ENCODE measurements at places on chromosomes 11 and 22.

DNA sequence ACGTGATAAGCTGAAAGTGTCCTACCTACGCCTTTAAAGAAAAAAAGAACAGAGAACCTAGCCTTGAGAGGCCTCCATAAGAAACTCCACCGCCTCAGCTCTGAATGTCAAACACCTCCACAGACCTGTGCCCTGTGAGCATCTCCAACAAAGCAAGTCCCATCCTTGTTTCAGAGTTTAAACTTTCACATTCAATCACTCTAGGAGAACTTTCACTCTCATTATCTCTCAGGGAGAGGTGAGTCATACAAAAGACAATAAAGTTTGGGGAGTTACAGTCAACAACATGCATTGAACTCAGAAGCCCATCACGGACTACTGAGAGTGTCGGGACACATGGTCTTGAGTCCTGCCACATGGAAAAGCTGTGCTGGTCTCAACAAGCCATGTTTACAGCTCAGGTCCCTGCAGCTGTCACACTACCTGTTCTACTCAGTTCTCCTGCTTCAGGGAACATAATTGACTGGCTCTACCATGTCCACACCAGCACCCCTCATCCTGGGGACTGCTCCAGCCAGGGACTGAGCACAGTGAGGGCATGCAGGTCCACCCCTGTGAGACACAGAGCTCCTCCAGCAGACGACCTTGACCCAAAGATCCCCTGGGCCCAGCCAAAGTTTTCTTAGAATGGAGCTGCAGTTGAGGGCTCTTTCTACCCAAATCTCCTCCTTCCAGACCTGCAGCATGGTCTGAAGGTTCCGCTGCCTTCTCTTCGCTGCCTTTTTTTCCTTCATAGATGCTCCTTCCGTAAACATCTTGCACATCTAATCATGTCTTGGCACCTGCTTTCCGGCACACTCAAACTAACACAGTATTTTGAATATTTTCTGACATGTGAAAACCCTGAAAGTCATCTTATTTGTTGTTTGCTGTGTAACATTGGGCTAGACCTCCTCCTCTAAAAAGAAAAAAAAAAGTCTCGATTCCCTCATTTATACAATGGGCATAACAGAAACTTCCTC is 114.9 kb downstream of the ETS1 start:
- no peak for DNase-seq

- no peak for DNase-seq
Measured at GRCh38 chr22:48070083-48070482, 1307.6 kb downstream of the TBC1D22A start.

- no peak for DNase-seq
Measured at GRCh38 chr22:26127556-26127955, 41.7 kb upstream of the SEZ6L start.

- DNase-seq = no peak
Measured at GRCh38 chr11:64687643-64688533, 35.1 kb downstream of the NRXN2 start.

GRCh38 chr22:45598596-45599217 is 72.9 kb upstream of the ATXN10 start:
- no peak for DNase-seq

DNA sequence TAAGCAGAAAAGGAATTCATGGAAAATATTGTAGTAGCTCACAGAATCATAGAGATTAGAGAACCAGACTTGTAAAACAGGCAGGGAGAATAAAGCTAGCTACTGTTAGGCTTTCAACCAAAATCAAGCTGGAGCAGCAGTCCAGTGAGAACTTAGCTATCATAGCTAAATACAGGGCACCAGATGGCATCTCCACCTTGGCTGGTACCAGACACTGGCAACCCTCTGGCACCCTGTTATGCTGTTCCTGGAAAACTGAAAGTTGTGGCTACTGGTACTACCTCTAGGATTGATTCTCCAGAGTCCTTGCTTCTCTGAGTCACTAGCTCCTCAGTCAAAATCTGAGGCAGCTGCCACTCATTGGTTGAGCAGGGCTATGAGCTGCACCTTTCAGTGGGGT is 6.0 kb upstream of the DRD2 start:
- DNase-seq = no peak

- no peak for DNase-seq
Measured at GRCh38 chr11:44926036-44926435, 24.6 kb downstream of the TP53I11 start.

DNA sequence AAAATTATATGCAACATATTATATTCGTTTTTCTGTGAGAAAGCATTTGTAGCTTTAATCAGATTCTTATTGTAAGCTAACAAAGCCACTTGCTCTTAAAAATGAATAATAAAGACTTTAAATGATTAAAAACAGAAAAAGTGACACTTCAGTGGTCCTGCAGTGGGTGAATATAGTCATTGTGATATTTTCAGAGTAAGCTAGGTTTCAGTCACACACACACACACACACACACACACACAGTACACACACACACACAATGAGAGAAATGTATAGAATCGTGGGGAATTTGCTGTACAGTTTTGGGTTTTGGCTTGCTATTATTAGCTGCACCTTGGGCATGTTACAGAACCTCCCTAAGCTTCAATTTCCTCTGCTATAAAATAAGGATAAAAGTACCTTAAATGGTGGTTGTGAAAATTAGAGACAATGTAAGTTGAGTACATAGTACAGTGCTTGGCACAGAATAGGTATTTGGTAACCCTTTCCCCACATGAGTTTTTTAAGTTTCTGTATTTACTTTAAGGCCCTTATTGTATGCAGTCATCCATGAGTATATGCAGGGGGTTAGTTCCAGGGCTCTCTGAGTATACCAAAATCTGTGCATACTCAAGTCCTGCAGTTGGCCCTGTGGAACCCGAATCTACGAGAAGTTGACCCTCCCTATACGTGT is 39.8 kb downstream of the CSTPP1 start:
- DNase-seq = no peak

- DNase-seq = no peak
Measured at GRCh38 chr11:70032470-70032795, 45.7 kb upstream of the ANO1 start.

- DNase-seq = no peak
Measured at GRCh38 chr11:134658481-134659225, 246.6 kb upstream of the B3GAT1 start.

- no peak for DNase-seq
Measured at GRCh38 chr22:48106715-48107259, 1344.3 kb downstream of the TBC1D22A start.

DNA sequence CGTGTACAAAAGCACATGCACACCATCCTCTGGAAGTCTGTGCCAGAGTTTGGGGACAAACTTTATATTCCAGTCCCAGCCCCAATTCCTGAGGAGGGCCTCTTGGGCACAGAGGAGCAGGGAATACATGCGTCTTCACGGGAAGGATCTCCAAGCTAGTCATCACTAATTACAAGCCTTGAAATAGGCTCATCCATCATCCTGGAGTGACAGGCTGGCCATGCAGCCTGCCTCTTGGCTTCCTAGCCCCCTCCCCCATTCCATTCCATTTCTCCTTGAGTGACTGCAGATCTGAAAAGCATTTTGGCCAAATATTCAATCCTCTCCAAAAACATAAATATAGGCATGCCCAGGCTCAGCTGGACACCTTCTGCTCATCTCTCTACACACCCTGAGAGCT is 24.8 kb downstream of the SERPING1 start:
- DNase-seq = no peak

DNA sequence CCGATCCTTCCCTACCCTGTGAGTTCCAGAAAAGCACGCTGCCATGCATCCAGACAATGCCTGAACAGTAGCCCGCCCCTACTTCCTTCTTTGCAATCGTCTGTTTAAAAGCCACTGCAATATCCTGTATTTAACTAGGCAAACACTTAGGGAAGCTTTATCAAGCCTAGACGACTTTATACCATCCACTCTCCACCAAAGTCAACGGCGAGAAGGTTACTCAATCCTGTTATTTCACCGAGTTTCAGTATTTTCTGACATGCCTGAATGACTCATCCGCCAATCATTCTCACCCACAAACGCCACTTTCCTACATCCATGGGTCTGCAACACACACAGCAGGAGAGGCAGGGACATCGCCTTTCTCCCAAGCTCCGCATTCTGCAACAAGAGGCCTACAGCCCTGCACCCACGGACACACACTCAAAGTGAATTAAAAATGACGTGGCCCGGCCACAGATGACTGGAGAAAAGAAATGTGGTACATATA is 9.3 kb downstream of the CELSR1 start:
- no peak for DNase-seq

GRCh38 chr22:27284324-27284723 is 517.2 kb downstream of the MN1 start:
- no peak for DNase-seq

- DNase-seq = no peak
Measured at GRCh38 chr11:58471892-58472291, 29.9 kb upstream of the OR5B12 start.

DNA sequence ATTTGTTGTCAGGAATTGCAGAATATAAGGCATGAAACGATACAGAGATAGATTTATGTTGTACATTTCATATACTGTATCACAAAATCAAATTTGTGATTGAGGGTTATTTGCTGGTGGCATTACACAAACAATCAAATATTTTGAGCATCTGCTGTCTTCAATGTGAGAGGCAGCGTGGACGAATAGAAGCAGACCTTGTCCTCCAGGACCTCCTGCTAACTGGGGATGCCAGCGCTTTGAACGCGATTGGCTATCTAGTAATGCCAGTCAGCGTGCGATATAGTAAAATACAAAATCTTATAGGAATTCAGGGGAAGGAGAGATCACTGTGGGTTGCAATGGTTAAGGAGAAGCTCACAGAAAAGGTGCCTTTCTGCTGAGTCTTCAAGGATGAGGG is 631 bp upstream of the SNX19 start:
- DNase-seq = no peak

- no peak for DNase-seq
Measured at GRCh38 chr11:117366248-117366647, 38.6 kb downstream of the CEP164 start.

- DNase-seq = no peak
Measured at GRCh38 chr22:46054091-46055073, 77.4 kb upstream of the WNT7B start.

- DNase-seq = no peak
Measured at GRCh38 chr11:61539006-61539405, 30.5 kb downstream of the LRRC10B start.

GRCh38 chr11:72079819-72080325 is 470 bp downstream of the NUMA1 start:
- no peak for DNase-seq

DNA sequence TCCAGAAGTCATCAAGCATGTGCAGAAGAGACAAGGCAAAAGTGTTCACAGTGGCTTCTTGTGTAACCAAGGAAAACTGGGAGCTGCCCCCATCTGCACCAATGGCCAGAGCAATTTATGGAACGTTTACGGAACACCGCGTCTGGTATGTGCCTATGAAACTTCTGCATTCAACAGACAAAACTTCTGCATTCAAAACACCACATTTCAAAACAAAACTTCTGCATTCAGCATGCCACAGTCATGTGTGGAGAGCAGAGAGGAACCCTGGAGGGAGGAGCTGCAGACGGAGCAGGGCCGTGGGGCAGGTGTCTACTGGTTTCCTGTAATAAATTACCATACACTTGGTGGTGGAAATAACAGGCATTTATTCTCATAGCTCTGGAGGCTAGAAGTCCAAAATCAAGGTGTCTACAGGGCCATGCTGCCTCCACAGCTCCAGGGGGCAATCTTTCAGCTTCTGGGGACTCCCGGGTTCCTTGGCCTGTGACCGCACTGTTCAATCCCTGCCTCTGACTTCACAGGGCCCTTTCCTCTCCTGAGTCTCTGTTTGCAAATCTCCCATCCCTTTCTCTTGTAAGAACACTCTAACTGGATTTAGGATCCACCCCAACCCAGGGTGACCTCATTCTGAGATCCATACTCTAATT is 32.2 kb downstream of the RPL3 start:
- DNase-seq = no peak

- no peak for DNase-seq
Measured at GRCh38 chr22:41458161-41458728, 10.2 kb downstream of the PHF5A start.

DNA sequence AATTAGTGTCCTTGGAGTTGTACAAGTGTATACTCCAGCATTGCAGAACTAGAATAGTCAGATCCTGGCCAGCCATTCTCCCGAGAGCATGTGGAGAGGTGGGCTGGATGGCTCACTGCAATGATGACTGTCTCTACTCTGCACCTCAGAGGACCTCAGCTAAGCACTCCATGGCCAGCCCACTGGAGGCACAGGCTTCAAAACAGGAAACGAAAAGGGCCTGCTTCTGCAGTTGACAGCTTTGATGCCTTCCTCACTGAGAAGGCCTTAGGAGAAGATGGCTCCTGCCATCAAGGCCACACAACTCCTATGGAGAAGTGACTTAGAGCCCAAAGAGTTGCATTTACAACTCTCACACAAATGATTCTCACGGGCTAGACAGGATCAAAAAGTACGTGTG is 9.1 kb downstream of the POLD4 start:
- DNase-seq = no peak

- no peak for DNase-seq
Measured at GRCh38 chr11:69308936-69309615, 15.1 kb downstream of the MYEOV start.

- DNase-seq = no peak
Measured at GRCh38 chr22:45398214-45398613, 15.2 kb downstream of the SMC1B start.

DNA sequence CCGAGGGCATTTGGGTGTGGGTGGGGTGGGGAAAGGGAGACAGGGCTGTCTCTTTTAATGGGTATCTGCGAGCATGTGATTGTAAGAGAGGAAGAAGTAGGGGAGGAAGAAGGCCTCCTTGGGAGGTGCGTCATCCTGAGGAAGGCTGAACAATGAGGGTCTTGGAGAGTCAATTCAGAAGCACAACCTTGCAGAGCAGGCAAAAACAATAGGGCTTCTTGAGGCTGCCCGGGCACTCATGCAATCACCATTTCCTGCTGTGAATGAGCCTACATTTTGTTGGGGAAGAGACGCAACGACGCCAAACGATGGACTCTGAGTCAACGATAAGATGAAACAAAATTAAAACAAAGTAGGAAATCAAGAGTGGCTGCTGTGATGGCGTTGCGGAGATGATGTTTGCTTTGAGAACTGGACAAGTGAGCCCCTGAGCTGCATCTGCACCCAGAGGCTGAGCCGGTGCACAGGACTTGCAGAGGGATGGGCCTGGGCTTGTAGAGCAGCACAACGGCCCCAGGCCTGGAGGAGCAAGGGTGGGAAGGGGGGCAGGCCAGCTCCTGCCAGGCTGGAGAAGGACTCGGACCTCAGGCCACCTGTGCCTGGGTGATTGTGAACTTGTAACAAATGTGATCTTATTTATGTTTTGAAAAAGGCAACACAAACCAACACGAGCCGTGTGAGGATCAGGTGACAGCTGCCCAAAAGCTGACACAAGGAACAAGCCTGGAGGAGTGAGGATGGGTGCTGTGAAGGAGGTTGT is 92.3 kb upstream of the B3GAT1 start:
- no peak for DNase-seq

- no peak for DNase-seq
Measured at GRCh38 chr11:70833011-70833410, 419.4 kb downstream of the SHANK2 start.

- no peak for DNase-seq
Measured at GRCh38 chr22:50216055-50216683, 15.4 kb downstream of the SELENOO start.
